ENCODE measurements at places on chromosomes 3 and 15. TPM values are rescaled to one million over a fixed set of nuclear protein-coding genes. Genes with fewer than 3 reads are reported as not detected.

SMAD6 gene
- polyA plus RNA-seq: 20.1 TPM

BCL2A1 gene
- 1.8 TPM for polyA plus RNA-seq

C2CD4B gene
- polyA plus RNA-seq: 1.5 TPM

RGMA gene
- polyA plus RNA-seq: 13.6 TPM

GOLGA8R gene
- polyA plus RNA-seq: 1.2 TPM

MGLL gene
- 83.0 TPM for polyA plus RNA-seq

DUOXA2 gene
- polyA plus RNA-seq: 0.52 TPM

PLA2G4D gene
- polyA plus RNA-seq: 0.03 TPM

HCLS1 gene
- polyA plus RNA-seq: 44.9 TPM

CYFIP1 gene
- 49.6 TPM for polyA plus RNA-seq

CAV3 gene
- 0.19 TPM for polyA plus RNA-seq

ADIPOQ gene
- 18.7 TPM for polyA plus RNA-seq

CGNL1 gene
- 12.7 TPM for polyA plus RNA-seq

MAP1A gene
- 27.3 TPM for polyA plus RNA-seq

VIPR1 gene
- 6.2 TPM for polyA plus RNA-seq

ALDH1A2 gene
- polyA plus RNA-seq: 3.6 TPM

RBPMS2 gene
- polyA plus RNA-seq: 90.9 TPM

AHSG gene
- 0.71 TPM for polyA plus RNA-seq

ALDH1L1 gene
- polyA plus RNA-seq: 24.0 TPM

KNG1 gene
- 0.37 TPM for polyA plus RNA-seq

NPAP1 gene
- 0.03 TPM for polyA plus RNA-seq

HTD2 gene
- 10.6 TPM for polyA plus RNA-seq

SPSB4 gene
- 0.29 TPM for polyA plus RNA-seq

CD200R1 gene
- 1.1 TPM for polyA plus RNA-seq

TTC21A gene
- polyA plus RNA-seq: 3.3 TPM

KCNH8 gene
- 0.10 TPM for polyA plus RNA-seq

TRH gene
- polyA plus RNA-seq: 0.04 TPM

SCAANT1 gene
- not detected for polyA plus RNA-seq

USP50 gene
- not detected for polyA plus RNA-seq

CHRNA7 gene
- 2.0 TPM for polyA plus RNA-seq

UACA gene
- 12.8 TPM for polyA plus RNA-seq

NOP10 gene
- polyA plus RNA-seq: 169 TPM

HHLA2 gene
- not detected for polyA plus RNA-seq

SENP2 gene
- polyA plus RNA-seq: 21.9 TPM

LHFPL4 gene
- polyA plus RNA-seq: 0.09 TPM

ACKR2 gene
- 5.7 TPM for polyA plus RNA-seq

COL8A1 gene
- 26.4 TPM for polyA plus RNA-seq

TTLL3 gene
- polyA plus RNA-seq: 36.2 TPM

FAM174B gene
- polyA plus RNA-seq: 12.3 TPM

ROBO2 gene
- 1.4 TPM for polyA plus RNA-seq

MYZAP gene
- polyA plus RNA-seq: 152 TPM

SLC6A1 gene
- polyA plus RNA-seq: 0.75 TPM

TPRG1 gene
- polyA plus RNA-seq: 1.2 TPM

FBXO45 gene
- polyA plus RNA-seq: 6.0 TPM
